ENCODE measurements at places on chromosomes 3 and 15.

DNA sequence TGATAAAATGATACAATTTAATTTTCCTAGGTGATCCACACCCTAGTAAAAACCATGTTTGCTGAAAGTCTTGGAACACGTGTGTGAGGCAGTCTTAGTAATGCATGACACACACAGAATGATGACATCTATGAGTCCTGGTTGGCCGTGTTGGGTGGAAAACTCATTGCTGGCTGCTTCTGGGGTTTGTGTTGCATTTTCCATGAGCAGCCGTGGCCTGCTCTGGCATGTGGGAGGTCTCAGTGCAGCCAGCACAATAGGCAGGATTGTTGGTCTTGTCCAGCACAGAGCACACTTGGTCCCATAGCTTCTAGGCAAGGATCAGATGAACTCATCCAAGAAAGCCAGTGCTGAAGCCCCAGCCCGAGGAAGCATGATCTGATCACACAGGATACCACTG, 172.8 kb upstream of the UBE3A start:
- DNase-seq: no peak

DNA sequence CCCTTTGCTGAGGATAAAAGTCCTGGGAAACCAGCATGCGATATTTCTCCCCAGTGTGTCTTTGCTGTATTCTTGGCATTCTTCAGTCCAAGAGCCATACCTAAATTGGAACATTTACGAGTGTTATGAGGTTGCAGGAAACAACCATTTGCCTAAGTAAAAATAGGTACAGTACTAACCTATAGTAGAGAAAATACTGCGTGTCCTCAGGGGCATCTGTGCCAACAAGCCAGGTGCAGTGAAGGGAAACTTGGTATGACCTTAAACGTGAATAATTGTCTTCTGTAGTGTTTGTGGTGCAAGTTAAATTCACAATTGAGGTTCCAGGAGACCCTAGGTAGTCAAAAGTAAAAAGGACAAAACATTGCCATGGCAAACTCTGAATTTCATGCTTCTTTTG, 12.2 kb downstream of the IL5RA start:
- DNase-seq: no peak

DNA sequence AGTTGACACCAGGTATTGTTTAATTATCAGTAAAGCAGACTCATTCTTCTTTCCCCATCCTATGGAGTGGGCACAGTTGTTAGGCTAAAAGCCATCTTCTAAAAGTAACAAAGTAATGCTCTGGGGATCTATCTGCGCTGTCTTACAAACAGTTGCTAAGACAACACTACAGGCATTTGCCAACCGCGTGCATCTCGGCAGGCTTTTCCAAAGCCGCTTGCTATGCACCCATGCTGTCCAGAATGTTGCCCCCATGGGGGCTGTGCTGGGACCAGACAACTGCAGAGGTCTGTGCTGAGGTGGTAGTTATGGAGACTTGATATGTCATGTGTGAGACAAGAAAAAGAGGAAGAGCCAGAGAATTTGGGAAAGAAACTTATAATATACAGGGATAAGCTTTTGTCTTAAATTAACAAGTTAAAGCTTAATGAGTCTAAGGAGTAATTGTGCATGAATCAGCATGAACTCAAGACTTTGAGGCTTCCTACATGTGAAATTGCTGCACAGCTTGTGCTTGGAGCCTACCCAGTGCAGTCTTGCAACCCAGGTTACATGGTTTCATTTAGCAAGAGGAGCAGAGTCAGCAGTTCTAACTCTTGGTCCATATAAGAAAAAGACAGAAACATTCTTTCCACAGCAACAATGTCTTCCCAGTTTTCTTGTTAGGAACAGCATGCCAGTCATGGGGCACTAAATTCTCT, 38.9 kb upstream of the DCLK3 start:
- no peak for DNase-seq

DNA sequence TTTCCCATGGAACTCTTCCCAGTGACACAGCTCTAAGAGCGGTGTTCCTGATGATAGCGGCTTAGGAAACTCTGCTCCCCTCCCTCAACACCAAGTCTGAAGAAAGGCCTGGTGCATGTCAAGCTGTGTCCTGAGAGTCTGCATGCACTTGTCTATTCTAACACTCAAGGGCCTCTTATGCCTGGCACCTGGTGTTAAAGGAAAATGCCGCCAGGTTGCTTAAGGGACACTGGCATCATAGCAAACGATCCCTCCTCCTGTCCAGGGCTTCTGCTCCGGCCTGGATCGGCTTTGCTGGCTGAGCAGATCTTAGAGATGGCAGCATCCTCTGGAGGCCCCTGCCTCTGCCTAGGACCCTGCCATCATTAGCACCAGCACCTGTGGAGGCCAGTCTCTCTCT, 121.7 kb downstream of the MEGF11 start:
- DNase-seq: no peak

- peak; percentile 75 for DNase-seq
Measured at GRCh38 chr3:123818921-123819429, 65.2 kb downstream of the MYLK start.

GRCh38 chr3:122577409-122578031, at the start of gene PARP15:
Gene PARP15, plus strand, starts transcription at chr3:122577650. Its CDS starts 18 bp downstream, at chr3:122577668.
- no peak for DNase-seq

DNA sequence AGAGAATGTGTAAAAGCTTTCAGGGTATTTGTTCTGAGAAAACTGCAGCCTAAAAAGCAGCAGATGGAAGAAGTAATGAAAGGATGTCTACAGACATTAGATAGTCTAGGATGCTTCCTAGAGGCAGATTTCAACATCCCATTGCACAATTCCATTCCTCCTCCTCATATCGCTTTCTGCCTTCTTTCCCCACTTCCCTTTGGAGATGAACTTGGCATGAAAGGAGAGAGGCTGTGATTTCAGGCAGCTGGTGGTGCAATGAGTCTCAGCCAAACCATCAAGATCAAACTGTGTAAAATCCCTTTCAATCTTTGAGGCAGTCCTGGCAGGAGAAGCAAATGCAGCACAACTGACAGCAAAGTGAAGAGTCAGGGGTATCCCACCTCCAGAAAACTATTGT, 438.7 kb upstream of the KCNMB2 start:
- DNase-seq: no peak

DNA sequence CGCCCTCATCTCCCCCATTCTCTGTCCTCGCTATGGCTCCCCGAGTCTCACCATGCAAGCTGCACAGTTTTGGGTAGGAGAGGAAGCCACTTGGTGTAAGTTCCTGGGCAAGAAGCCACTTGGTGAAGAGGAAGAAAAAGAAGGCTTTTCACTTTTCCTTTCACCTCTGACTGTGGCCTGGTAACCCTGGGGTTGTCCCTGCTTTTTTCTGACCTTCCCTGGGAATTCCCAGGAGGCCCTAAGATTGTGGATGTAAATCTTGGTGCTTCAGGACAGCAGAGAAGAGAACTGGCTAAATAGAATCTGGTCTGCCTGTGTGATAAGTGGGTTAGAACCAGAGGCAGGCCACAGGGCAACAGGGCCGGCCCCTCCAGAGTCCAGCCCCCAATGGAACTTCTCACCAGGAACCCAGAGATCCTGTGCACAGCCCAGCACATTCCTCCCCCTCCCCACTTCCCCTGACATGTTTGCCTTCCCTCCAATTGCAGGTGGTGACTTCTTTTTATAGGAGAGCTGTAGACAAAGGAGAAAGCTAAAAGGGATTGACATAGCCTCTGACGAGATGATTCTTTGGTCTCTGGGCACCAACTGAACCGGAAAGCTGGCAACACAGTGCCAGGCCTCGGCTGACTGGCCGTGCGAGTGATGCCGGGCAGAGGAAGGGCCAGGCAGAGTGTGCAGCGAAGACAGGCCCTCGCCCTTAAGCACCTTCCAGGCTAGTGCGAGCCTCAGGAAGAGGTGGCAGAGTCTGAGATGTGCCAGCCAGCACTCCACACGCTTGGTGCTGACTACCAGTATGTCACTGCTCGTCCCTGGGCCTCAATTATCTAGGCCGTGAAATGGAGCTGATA, 19.4 kb upstream of the SKOR1 start:
- DNase-seq: peak; percentile 33

DNA sequence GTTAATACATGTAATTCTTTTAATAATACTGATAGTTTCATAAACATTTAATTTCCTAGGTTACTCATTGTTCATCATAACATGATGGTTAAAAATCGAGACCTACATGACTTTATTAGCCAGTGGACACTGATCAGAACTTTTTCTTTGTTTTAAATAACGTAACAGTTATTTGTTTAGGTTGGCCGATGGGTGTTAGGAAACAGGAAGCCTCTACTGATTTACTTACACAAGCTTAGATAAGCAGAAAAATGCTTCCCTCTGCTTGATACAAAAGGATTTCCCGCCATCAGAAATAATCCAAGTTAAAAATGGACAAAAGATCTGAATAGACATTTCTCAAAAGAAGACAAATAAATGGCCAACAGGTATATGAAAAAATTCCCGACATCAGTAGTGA, 16.6 kb upstream of the APH1B start:
- DNase-seq: no peak

- DNase-seq: peak; percentile 44
Measured at GRCh38 chr3:45367453-45367871, 20.9 kb upstream of the LARS2 start.

DNA sequence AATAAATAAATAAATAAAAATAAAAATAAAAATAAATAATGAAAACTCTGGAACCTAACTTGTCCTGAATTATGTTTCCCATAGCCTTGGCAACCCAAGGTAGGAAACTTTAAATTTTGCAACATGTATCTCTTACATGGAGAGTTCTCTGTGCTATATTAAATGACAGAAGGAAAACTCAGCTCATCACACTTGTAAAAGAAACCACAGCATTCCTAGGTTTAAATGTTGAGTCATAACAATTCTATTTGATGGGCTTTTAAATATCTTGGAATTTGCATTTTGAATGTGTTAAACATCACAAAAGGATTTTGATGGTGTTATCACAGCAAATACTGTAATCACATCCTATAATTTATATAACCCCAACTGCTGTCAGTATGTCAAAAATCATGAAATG, 144.2 kb downstream of the LRTM1 start:
- peak; percentile 66 for DNase-seq

DNA sequence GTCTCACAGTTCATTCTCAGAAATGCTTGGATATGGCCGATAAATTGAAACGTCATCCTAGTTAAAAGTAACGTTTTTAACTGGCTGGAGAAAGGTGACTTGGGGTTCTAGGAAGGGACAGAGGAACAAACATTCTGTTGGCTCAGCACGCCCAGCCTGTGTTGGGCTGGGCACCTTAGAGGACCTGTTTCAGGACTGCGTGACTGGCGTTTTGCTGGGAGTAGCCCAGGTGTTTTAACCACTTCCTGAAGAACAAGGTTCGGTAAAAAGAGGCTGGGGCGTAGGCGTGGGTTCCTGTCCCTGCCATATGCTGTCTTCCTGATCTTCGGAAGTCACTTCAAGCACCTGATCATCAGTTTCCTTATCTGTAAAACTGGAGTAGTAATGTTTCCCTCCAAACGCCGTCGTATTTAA, 1.1 kb upstream of the TLNRD1 start:
- DNase-seq: peak; percentile 63

- no peak for DNase-seq
Measured at GRCh38 chr15:85755942-85756341, 38.8 kb downstream of the KLHL25 start.

Data from kidney tubule cell (primary cell).